ENCODE measurements at places on chromosomes 5 and 9.

GRCh38 chr5:126852091-126852571 lies 75.2 kb downstream of the LMNB1 start:
- DNase-seq = peak; percentile 40

DNA sequence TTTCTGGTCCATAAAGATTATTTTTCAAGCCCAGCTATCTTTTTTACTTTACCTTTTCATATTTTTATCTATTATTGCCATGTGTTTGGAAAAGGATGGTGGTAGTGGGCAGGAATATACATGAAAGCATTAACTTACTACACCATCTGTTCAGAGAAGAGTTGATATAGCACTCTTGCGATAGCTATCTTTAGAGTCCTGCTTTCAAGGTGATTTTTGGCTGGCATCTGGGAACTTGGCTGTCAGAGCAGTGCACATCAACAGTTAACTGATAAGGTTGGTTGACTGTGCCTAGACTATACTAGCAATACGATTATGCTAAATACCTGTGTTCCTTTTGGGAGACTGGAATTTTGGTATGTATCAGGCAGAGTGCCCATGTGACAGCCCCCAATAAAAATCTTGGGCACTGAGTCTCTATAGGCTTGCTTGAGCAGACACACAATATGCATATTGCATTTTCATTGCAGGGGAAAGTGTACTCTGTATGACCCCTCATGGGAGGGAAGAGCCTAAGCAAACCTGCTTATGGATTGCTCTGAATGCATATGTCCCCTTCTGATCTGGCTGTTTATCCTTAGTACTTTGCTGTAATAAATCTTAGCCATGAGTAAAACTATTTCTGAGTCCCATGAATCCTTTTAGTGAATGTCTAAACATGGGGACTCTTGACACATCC lies 227.6 kb upstream of the C9orf72 start:
- no peak for DNase-seq

- no peak for DNase-seq
Measured at GRCh38 chr5:170769246-170769645, 14.3 kb upstream of the GABRP start.

DNA sequence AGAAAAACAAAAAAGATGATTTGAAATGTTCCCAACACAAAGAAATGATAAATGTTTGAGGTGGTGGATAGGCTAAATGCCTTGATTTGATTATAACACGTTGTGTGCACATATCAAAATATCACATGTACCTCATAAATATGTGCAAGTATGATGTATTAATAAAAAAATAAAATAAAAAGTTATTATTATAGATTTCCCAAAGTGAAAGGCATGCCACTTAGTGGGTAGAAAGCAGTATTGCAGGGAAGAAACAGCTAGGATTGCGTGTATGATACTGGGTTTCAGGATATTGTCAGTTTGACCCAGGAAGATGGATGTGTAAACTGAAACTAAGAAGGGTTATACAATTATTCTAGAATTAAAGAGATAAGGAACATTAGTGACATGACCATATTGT lies 3.6 kb upstream of the TMEM38B start:
- DNase-seq = no peak

GRCh38 chr9:89579741-89580385 lies 24.9 kb upstream of the GADD45G start:
- DNase-seq = no peak

Data from GM13977 (cell line).